ENCODE measurements at places on chromosomes 13 and 19.

- DNase-seq, result no peak
These were observed 225.9 kb downstream of the COG6 start for GRCh38 chr13:39881383-39881782.

DNA sequence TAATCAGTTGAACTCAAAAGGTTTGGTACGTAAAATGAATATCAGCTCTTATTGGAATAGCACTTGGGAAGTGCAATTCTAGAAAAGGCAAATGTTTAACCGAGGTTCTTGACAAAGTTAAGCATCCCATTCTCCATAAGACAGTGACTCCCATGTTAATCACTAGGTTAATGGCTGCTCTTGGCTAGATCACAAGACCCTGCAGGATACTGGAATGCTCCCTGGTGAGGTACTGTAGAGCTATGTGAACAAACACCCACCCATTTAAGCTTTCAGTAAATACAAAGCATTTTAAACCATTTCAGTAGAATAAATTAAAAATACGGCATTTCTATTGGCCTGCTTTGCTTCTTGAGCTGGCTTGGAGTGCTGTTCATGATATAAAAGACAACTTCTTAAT, 56.5 kb downstream of the TDRD3 start:
- DNase-seq, result no peak

GRCh38 chr13:80160110-80160509, 180.8 kb downstream of the SPRY2 start:
- DNase-seq, result no peak

- no peak for DNase-seq
These were observed 243.7 kb downstream of the FOXO1 start for GRCh38 chr13:40422588-40423235.

DNA sequence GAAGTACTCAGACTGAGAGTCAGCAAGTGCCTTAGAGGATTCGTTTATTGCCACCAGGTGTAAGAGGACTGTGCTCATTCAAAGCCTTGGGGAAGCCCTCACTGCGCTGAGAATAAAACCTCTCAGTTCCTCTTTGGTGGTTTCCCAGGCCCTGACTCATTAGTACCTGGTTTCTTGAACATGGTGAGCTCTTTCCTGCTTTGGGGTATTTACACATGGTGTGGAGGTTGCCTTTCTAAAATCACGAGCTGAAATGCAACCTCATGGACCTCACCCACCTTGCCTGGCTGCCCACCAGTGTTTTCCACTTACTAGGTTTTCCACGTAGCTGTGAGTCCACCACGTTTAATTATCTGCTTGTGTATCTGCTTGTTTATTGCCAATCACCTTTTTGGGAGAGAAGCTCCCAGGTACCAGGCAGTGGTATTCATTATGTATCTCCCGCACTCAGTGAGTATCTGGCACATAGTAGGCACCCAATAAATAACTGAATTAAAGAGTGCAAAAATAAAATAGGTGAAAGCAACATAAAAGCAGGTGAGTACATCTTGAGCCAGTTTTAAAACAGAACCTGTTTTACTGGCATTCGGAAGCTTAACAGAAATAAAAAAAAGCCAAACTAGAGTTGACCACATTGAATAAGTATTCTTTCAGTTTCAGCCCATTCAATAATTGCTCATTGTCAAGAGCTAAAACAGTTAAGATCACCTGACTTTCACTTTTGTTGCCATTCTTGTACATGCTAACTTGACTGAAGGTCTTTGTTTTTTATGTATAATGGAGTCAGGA, 533.0 kb downstream of the MYO16 start:
- peak; percentile 87 for DNase-seq

DNA sequence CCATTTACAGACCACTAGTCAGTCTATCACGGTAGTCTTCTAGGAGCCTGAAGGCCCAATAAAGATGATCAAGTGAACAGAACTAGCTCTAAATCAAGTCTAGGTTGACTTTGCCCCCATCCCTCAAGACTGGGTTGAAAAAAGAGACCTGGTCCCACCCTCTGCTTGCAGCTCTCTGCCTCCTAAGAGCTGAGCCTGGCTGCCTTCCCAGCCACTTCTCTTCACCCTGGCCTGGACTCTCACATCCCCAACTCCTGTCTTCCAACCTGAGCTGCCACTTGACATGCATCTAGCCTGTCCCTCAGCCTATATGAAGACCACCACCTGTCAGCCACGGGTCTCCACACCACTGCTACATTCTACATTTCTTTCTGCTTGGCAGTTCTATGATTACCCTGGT, 99.6 kb downstream of the FOXO1 start:
- DNase-seq, result no peak

- DNase-seq, result peak; percentile 2
These were observed 451.7 kb downstream of the EFNB2 start for GRCh38 chr13:106083620-106084350.

GRCh38 chr13:31639443-31640163, 99.7 kb upstream of the RXFP2 start:
- DNase-seq, result no peak

- DNase-seq, result no peak
These were observed 549.0 kb downstream of the KCTD12 start for GRCh38 chr13:76336889-76337844.

DNA sequence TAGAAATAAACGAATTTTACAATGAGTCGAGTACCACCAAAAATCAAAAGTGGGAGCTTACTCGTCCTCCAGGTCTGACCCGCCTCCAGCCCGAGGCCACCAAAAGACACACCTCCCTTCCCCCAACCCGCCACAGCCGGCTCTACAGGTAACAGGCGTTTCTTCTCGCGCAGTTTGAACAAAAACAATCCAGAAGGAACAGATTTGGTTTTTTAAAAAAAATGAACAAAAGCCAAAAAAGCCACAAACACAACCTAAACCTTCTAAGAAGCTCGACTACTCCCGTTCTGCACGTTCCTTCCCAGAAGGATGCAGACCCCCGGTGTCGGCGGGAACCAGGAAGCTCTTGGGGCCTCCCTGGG, 671 bp downstream of the ZDHHC20 start:
- peak; percentile 67 for DNase-seq

GRCh38 chr13:100789968-100790367, 115.4 kb upstream of the TMTC4 start:
- DNase-seq, result peak; percentile 52

DNA sequence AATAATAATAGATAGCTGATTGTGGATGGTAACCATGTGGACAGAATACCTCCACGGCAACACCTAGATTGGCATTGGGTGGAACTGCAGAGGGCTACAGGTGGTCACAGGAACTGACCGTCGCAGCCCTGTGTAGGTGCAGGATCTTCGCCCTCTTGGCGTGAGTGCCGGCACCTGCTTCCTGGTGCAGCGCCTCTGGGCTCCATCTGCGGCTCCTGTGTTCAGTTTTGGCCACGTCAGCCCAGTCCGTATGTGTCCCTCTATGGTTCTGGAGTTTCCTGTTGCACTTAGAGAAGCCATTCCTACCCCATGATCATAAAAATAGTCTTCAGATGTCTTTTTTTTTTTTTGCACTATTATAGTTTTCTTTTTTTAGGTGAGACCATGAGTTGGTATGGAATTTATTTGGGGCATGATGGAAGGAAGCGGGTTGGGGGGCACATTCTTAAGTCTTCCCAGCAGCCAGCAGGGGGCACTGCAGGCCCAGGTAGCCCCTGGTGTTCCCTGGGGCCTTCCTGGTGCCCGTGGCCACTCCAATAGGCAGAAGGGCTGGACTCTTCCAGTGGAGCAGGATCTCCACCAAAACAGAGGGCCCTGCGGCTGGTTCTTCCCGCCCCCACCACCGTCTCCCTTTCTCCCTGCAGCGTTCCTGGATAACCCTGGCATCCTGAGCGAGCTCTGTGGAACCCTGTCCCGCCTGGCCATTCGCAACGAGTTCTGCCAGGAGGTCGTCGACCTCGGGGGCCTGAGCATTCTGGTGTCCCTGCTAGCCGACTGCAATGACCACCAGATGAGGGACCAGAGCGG, 10.1 kb upstream of the SLC25A42 start:
- DNase-seq, result peak; percentile 45

DNA sequence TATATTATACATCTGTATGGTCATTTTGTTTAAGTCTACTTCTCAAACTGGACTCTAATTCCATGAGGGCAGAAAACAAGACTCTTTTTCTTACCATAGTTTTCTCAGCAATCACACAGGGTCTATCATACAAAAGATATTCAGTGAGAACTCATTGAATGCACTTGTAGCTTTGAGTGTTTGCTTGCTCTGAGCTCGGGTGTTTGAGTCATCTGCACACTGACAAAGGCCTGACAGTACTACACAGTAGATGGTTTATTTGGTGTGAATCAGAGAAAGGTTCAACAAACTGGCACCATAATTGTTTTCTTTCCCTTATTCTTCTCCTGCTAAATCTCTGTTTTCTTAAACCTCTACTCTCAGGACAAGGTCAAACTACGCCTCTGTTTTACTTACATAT, 586.4 kb downstream of the LMO7 start:
- no peak for DNase-seq

DNA sequence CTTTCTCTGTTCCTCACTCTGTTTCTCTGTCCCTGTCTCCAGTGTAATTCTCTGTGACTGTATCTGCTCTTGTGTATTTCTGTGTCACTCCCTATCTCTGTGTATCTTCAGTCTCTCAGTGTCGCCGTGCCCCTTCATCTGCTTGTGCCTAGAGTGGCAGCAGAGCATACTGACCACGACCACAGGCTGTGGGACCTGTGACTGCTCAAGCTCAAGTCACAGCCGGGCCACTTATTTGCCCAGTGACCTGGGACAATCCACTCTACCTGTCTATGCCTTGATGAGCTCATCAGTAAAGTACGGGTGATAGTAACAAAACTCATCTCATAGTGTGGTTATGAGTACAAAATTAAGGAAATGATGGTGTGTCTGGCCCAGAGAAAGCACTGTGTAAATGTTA, 8.7 kb downstream of the TMEM147 start:
- DNase-seq, result no peak

- DNase-seq, result peak; percentile 81
These were observed 22.4 kb upstream of the FEM1A start for GRCh38 chr19:4768934-4769777.

DNA sequence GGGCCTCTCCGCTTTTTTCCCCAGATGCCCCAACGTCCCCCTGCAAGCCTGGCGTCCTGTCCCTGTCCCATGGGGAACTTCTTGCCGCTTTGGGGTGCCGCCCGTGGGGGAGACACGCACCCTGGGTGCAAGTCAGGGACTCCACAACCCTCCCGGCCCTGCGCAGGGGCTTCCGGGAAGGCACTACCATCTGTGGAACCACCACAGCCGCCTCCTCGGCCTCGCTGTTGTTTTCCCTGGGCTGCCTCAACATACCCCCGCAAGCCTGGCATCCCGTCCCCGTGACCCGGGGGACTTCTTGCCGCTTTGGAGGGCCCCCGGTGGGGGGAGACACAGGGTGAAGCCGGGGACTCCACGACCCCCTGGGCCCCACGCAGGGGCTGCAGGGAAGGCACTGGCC, 238.4 kb downstream of the TUBA3C start:
- no peak for DNase-seq

DNA sequence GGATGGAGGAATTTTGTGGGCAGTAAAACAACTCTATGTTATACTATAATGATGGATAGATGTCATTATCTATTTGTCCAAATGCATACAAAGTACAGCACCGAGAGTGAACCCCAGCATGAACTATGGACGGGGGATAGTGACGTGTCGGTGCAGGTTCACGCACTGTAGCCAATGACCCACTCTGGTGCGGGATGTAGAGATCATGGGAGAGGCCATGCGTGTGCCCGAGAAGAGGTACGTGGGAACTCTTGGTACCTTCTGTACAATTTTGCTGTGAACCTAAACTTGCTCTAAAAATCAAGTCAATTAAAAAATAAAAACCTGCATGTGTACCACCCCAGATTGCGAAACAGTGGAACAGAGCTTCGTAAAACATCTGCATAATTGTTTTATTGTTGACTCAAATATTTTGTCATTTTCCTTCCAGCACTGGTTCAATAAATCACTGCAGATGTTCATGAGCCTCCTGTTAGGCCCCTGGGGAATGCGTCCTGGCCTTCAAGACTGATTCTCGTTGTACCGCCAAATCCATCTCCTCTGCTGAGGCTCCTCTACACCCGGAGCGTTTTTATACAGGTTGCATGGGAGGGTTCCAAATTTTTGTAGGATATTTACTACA, 30.9 kb downstream of the COL4A1 start:
- DNase-seq, result no peak

DNA sequence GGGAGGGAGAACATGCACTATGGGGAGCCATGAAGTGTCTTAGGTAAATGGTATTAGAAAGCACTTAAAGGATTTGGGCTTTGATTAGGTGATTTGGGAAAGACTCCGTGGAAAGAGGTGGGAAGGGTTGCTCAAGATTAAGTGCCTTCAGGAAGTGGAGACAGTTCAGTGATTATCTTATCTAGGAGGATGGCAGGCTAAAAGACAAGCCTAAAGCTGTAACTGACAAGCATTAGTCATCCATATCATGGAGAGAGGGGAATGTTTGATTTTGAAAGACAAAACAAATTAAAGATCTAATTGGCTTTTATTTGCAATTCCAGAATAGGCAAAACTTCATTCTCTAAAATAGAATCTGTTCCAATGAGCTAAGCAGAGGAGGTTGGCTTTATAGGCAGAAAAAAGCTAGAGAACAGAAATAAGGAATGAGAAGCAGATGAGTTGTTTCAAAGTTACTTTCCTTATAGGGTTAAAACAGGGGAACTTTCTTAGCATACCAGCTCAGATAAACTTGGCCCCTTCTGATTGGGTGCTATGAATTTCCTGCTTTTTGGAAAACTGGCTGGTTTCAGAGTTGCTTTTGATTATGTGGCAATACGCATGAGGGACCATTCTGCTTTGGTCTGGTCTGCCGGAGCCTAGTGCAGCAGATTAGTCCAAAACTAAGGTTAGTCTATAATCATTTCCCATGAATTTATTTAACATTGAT, 1.8 kb upstream of the DIAPH3 start:
- DNase-seq, result no peak

- peak; percentile 61 for DNase-seq
These were observed 11.3 kb upstream of the ZBTB7A start for GRCh38 chr19:4077800-4078684.

DNA sequence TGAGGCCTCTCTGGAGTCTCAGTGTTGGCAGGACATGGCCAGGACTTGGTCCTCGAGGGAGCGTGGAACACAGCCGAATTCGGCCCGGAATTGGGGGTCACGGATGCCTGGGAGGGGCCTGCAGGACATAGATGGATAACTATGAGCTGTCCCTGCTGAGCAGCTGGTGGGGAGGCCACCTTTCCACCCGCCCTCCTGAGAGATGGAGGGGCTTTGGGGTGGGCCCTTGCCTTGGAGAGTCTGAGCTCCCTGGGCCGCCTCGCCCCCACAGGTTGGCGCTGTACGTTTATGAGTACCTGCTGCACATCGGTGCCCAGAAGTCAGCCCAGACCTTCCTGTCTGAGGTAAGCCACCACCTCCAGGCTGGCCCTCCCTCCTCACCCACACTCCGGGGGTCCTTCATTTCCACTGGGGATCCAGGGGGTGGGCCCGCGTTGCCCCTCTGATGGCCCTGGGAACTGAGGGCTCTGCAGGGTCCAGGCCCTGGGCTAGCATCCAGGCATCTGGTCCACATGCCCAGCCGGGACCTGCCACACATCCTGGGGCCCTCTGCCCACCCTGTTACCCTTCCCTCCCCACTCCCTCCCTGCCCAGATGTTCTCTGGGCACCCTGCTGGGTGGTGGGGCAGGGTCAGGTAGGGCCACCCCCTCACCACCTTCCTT, 8.0 kb downstream of the SSBP4 start:
- no peak for DNase-seq

GRCh38 chr19:20167651-20168122, 673 bp downstream of the ZNF486 start:
- no peak for DNase-seq

All from activated CD4-positive, alpha-beta T cell treated with anti-CD3 and anti-CD28 coated beads, Interleukin-2, Interleukin-6, amounts not matched to agents 100 ng/mL and 50 ng/mL, durations not matched to agents 16 hours and 8 hours (primary cell).